ENCODE measurements at places on chromosomes 13 and 19. TPM values are rescaled to one million over a fixed set of nuclear protein-coding genes. Genes with fewer than 3 reads are reported as not detected.
A peak's percentile ranks its signal among the peaks of the same experiment; 100 is the strongest.

Gene KCNRG
- total RNA-seq = not detected

Gene NMRK2
- total RNA-seq = 147 TPM

Gene FUT2
- 0.19 TPM for total RNA-seq

Gene TLE6
- not detected for total RNA-seq

Gene CYP4F2
- not detected for total RNA-seq

Gene RFPL4A
- total RNA-seq = not detected

Gene ZNF439
- total RNA-seq = 0.46 TPM

Gene WDR18
- 59.0 TPM for total RNA-seq

Gene CD33
- total RNA-seq = 2.3 TPM

GRCh38 chr13:68736961-68737360 is 1370.7 kb upstream of the ATXN8OS start:
- no peaks in the 10 kb centered on the region for H3K4me1 ChIP-seq
- H3K27me3 ChIP-seq = no peaks in the 10 kb centered on the region
- H3K36me3 ChIP-seq = no peaks in the 10 kb centered on the region
- H3K27ac ChIP-seq = no peak overlapping the region

DNA sequence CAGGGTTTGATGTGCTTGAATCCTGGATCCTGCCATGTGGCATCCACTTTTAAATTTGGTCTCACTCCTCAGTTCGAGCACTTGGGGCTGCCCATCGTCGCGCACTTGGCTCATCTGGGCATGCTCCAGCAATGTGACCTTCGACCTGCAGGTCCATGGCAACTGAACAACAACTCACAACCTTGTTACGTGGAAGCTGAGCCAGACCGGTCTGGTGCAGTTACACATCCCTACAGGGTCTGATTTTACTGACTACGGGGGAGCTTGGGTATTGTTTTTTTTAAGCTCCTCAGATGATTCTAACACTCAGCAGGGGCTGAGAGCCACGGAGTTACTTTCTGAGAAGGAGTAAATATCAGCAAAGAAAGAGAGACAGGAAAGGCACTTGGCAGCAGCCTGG is 769.6 kb downstream of the UQCRFS1 start:
- no peak for DNase-seq
- no peaks in the 10 kb centered on the region for H3K4me1 ChIP-seq
- H3K4me3 ChIP-seq = no peak overlapping the region
- H3K27ac ChIP-seq = no peak overlapping the region
- H3K27me3 ChIP-seq = no peaks in the 10 kb centered on the region

- no peaks in the 10 kb centered on the region for H3K36me3 ChIP-seq
- H3K4me1 ChIP-seq = peaks cover 65% of the 10 kb centered on the region
- no peak for DNase-seq
- no peak overlapping the region for H3K4me3 ChIP-seq
- H3K27ac ChIP-seq = no peak overlapping the region
Measured at GRCh38 chr13:26270707-26271106, 16.8 kb downstream of the CDK8 start.

- no peaks in the 10 kb centered on the region for H3K27me3 ChIP-seq
- no peak overlapping the region for H3K27ac ChIP-seq
- DNase-seq = no peak
- no peaks in the 10 kb centered on the region for H3K36me3 ChIP-seq
- no peaks in the 10 kb centered on the region for H3K4me1 ChIP-seq
Measured at GRCh38 chr13:74977498-74977897, 504.5 kb downstream of the TBC1D4 start.

DNA sequence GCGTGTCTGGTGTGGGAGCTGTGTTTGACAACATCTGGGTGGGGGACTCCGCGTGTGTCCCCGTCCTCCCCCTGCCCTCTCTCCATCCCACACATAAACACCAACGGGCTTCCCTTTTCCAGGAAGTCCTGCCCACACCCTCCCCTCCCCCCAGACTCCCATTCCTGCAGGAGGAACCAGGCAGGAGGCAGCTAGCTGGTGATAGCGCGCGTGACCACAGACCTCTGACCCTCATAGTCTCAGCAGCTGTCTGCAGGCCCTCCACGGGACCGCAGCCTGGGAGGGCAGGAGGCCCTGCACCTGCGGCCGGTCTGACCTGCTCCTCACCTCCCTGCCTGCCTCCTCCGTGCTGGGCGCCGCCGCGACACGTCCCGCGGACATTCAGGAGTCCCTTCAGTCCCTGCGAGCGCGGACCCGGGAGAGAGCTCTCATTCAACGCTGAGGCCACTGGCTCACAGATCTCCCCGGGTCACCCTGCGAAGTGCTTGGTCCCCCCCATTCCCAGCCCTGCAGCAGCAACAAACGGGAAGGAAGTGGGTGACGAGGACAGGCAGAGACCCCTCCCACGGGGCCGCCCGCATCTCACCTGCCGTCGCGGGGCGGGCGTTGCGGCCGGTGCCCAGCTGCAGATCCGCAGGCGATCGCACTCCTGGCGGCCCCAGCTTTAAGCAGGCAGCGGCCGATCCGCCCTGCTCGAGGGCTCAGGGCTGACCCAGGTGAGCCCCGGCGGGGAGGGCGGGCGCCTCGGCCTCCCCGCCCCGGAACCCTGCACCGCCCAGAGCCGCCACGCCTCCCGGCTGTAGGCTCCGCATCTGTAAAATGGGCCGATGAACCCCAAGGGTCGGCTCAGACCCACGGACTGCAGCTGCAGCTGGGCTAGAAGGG is 1.1 kb upstream of the ACP5 start:
- DNase-seq = peak; percentile 41
- H3K4me1 ChIP-seq = no peaks in the 10 kb centered on the region
- peak overlapping the region; percentile 18 for H3K27ac ChIP-seq
- no peaks in the 10 kb centered on the region for H3K36me3 ChIP-seq
- no peak overlapping the region for H3K4me3 ChIP-seq

GRCh38 chr19:29040951-29041350 is 172.0 kb downstream of the UQCRFS1 start:
- no peaks in the 10 kb centered on the region for H3K27me3 ChIP-seq
- DNase-seq = no peak
- H3K4me3 ChIP-seq = no peak overlapping the region

DNA sequence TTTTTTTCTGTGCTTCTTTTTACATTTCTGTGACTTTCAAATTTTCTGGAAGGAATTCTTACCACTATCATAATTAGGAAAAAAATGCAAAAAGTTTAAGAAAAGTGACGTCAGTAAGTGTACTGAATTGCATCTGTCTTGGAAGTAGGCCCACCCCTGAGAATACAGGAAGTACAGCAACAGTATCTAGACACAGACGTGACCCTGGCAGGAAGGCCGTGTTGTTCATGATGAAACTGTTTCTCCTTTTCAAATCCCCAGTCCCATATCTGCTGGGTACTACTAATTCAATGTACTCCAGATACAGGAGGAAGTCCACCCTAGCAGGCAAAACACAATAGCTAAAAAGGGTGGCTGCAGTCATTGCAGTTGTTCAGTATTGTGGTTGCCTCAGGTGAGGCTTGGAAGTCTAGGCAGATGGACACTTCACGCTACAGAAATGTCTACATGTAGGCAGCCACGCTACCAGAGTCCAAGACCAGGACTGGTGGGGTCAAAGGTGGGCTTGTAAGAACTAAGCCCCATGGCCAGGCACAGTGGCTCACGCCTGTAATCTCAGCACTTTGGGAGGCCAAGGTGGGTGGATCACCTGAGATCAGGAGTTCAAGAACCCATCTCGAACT is 49.6 kb upstream of the MED4 start:
- peak; percentile 29 for DNase-seq
- no peaks in the 10 kb centered on the region for H3K27me3 ChIP-seq
- H3K36me3 ChIP-seq = no peaks in the 10 kb centered on the region
- H3K4me1 ChIP-seq = peaks cover 3% of the 10 kb centered on the region

GRCh38 chr19:48509467-48510194 is 2.0 kb downstream of the LMTK3 start:
- no peaks in the 10 kb centered on the region for H3K36me3 ChIP-seq
- no peak overlapping the region for H3K27ac ChIP-seq
- no peak overlapping the region for H3K4me3 ChIP-seq

- peak overlapping the region; percentile 50 for H3K4me3 ChIP-seq
- DNase-seq = no peak
- no peaks in the 10 kb centered on the region for H3K36me3 ChIP-seq
- H3K4me1 ChIP-seq = peaks cover 26% of the 10 kb centered on the region
- H3K27me3 ChIP-seq = no peaks in the 10 kb centered on the region
- H3K27ac ChIP-seq = peak overlapping the region; percentile 80
Measured at GRCh38 chr13:50511877-50512341, 331.6 kb downstream of the DLEU7 start.

DNA sequence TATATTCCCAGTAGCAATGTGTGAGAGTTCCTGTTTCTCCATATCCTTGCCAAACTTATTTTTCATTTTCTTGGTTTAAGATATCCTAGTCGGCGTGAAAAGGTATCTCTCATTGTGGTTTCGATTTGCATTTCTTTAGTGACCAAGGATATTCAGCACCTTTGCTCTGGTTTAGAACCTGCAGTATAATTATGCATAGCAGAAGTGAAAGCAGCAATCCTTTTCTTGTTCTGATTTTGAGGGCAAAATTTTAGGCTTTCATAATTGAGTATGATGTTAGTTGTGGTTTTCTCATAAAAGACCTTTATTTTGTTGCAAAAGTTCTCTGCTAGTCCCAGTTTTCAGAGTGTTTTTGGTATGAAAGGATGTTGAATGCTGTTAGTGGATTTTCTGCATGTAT is 491.0 kb downstream of the FGF9 start:
- H3K4me3 ChIP-seq = no peak overlapping the region
- no peak overlapping the region for H3K27ac ChIP-seq
- no peaks in the 10 kb centered on the region for H3K4me1 ChIP-seq
- H3K36me3 ChIP-seq = no peaks in the 10 kb centered on the region
- no peaks in the 10 kb centered on the region for H3K27me3 ChIP-seq
